Activated naive CD8-positive, alpha-beta T cell treated with anti-CD3 and anti-CD28 coated beads, Interleukin-2, amount 50 U/mL, for 24 hours (primary cell): ENCODE measurements at places on chromosomes 7 and 10.

- no peaks in the 10 kb centered on the region for H3K27me3 ChIP-seq
- peaks cover 4% of the 10 kb centered on the region for H3K4me1 ChIP-seq
- DNase-seq: no peak
- H3K27ac ChIP-seq: no peak overlapping the region
- H3K4me3 ChIP-seq: no peak overlapping the region
These were observed 594.9 kb downstream of the REEP3 start for GRCh38 chr10:64115908-64116643.

- H3K36me3 ChIP-seq: peaks cover 29% of the 10 kb centered on the region
- no peak overlapping the region for H3K27ac ChIP-seq
- no peaks in the 10 kb centered on the region for H3K27me3 ChIP-seq
- DNase-seq: no peak
- no peaks in the 10 kb centered on the region for H3K4me1 ChIP-seq
- H3K4me3 ChIP-seq: no peak overlapping the region
These were observed 83.5 kb upstream of the GNA12 start for GRCh38 chr7:2927592-2927991.

- H3K4me1 ChIP-seq: no peaks in the 10 kb centered on the region
- no peak overlapping the region for H3K4me3 ChIP-seq
- H3K27me3 ChIP-seq: no peaks in the 10 kb centered on the region
- no peak for DNase-seq
- no peak overlapping the region for H3K27ac ChIP-seq
These were observed 147.5 kb downstream of the WDR37 start for GRCh38 chr10:1203704-1204103.

DNA sequence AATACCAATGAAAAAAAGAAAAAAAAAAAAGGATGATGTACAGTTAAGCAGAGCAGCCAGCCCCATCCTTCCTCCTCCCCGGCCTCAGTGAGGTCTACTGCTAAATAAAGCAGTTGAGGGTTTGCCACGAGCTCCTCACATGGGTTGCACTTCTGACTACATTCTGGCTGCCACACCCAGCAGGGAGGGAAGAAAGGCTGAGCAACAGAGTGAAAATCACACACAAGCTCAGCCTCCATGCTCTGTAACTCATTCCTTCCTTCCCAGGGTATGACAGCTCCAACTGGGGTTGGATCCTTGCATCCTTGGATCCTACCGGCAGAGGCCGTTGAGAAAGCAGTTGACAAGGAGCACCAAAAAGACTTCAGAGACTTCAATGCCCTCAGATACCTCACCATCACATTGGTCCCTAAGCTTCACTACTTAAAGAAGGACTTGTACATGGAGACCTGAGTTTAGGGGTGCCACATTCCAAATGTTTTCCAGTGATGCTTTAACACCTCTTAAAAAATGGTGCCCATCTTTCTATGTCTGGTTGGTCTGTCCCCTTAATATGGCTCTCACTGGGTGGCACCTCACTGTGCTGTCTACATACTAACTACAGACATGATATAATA is 52.9 kb upstream of the PIK3CG start:
- H3K4me1 ChIP-seq: peaks cover 9% of the 10 kb centered on the region
- no peak for DNase-seq
- H3K27ac ChIP-seq: no peak overlapping the region
- H3K36me3 ChIP-seq: no peaks in the 10 kb centered on the region

DNA sequence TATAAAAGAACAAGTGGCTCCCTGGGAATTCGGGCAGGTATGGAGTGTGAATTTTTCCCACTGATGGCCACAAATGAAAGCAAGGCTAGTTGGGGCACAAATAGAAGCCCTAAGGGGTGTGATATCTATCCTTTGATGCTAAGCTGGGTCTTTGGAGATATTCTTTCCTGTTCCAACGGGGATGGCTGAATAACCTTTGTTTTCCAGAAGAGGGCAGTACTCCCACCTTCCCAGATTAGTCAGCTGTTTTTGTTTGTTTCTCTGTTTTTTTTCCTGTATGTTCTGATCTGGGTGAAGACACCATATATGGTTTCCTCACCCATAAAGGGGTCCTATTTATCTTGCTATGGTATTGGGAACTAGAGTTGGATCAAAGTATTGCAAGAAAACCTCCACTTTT is 947.7 kb upstream of the SORCS1 start:
- no peaks in the 10 kb centered on the region for H3K4me1 ChIP-seq
- no peaks in the 10 kb centered on the region for H3K27me3 ChIP-seq
- no peaks in the 10 kb centered on the region for H3K36me3 ChIP-seq
- H3K27ac ChIP-seq: no peak overlapping the region

DNA sequence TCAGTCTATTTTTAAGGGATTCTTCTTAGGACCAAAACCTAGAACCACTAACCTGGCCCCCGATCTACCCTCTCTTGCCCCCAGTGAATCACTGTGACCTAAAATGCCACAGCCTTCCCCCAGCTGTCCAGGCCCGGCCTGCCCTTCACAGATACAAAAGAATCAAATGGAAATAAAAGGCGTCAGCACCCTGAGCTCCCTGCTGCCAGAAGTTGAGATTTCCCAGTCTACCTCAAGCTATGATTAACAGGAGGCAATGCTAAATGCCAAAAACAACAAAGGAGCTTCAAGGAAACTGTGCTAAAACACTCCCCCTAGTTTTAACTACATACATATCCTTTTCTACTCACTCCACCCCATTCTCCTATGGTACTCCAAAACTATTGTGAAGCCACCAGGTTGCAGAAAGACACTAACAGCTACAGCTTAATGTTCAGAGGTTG is 67.8 kb downstream of the GSAP start:
- H3K36me3 ChIP-seq: no peaks in the 10 kb centered on the region
- H3K4me3 ChIP-seq: no peak overlapping the region
- no peaks in the 10 kb centered on the region for H3K27me3 ChIP-seq
- no peak for DNase-seq

DNA sequence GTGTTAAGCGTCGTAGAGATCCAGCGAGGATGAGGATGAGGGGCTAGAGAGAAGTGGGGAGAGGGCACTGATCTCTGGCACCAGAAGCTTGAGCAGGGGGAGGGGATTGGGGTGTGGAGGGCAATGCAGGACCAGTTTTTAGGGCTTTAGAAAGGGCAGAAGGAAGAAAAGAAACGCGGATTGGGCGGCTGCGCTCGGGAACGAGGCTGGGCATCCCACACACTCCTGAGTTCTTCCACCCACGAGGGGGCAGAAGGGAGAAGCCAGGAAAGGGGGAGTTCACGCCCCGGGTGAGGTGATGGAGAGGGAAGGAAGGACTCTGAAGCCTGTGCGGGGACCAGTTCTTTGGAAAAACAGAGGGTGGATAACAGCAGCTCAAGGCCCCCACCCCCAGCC is 6.1 kb upstream of the VGF start:
- peaks cover 61% of the 10 kb centered on the region for H3K4me1 ChIP-seq
- no peak overlapping the region for H3K27ac ChIP-seq
- H3K4me3 ChIP-seq: no peak overlapping the region
- H3K27me3 ChIP-seq: peaks cover 86% of the 10 kb centered on the region
- peaks cover 2% of the 10 kb centered on the region for H3K36me3 ChIP-seq
- DNase-seq: no peak

- no peak for DNase-seq
- H3K4me3 ChIP-seq: no peak overlapping the region
- no peak overlapping the region for H3K27ac ChIP-seq
These were observed 52.8 kb upstream of the EEPD1 start for GRCh38 chr7:36100226-36100625.

DNA sequence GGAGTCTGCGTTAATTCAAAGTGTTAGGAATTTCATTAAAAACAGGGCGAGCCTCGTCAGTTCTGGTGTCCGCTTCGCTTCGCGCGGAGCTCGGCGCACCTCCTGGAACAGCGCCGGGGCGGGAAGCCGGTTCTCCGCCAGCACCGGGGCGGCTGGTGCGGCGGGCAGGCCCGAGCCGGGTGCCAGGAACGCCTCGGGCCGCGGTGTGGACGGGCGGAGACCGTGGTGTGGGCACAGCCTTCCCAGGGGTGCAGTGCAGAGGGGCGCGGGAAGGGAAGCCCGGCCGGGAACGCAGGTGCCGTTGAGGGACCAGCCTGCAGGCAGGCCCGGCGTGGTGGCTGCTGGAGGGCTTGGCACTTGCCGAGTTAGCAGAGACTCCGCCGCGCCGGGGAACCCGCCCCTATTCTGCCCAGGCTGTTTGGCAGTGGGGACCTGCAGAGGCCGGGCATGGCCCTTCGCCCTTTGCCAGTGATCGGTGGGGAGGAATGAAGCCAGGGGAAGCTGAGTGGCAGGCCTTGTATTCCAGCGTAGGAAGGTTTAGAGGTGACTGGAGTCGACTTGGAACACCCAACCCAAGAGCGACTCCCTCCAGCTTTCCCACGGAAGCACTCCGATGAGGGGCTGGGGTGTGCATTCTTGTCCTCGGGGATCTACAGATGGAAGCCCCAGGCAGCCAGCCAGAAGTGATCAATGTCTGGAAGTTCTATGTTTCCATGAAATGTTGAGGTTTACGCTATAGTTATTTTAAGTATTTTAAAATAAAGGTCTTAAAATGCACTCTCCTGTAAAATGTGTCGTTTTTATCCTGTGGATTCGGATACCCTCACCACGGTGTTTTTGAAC is 945 bp upstream of the RHEB start:
- H3K27ac ChIP-seq: peak overlapping the region; percentile 96
- peak overlapping the region; percentile 86 for H3K4me3 ChIP-seq
- peaks cover 35% of the 10 kb centered on the region for H3K4me1 ChIP-seq
- peak; percentile 61 for DNase-seq

DNA sequence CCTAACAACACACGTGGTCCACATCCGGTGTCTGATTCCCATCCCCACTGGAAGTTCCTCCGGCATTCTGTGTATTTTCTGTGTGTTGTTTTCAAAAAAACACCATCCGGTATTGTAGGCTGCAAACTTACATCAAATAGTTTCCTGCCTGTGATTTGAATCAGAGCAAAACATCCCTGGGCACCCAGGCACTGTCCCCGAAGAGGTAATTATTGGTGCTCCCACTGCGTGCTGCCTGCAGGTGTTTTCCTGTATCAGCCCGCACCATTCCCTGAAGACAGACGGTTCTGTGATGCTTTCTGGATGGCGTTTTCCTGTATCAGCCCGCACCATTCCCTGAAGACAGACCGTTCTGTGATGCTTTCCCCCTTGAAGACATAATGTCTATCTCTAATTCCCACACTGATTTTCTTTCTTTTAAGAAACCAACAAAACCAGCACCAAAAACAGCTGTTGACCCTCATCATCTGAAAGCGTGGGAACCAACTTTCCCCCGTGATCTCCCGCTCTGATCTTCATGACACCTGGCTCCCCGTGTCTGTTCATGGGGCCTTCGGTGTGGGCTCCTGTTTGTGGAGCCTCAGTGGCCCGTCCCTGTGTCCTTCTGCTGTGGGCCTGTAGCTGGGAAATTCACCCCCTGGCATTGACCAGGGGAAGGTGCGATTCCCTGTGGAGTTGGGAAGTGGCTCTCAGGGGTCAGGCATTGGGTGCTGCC is 205.3 kb downstream of the ADARB2 start:
- H3K4me3 ChIP-seq: no peak overlapping the region
- DNase-seq: no peak
- no peak overlapping the region for H3K27ac ChIP-seq
- H3K4me1 ChIP-seq: no peaks in the 10 kb centered on the region
- H3K36me3 ChIP-seq: no peaks in the 10 kb centered on the region
- H3K27me3 ChIP-seq: peaks cover 14% of the 10 kb centered on the region

GRCh38 chr10:85602713-85603112 is 763.9 kb downstream of the GRID1 start:
- H3K36me3 ChIP-seq: no peaks in the 10 kb centered on the region
- H3K27me3 ChIP-seq: no peaks in the 10 kb centered on the region
- peaks cover 2% of the 10 kb centered on the region for H3K4me1 ChIP-seq
- no peak for DNase-seq
- no peak overlapping the region for H3K27ac ChIP-seq

DNA sequence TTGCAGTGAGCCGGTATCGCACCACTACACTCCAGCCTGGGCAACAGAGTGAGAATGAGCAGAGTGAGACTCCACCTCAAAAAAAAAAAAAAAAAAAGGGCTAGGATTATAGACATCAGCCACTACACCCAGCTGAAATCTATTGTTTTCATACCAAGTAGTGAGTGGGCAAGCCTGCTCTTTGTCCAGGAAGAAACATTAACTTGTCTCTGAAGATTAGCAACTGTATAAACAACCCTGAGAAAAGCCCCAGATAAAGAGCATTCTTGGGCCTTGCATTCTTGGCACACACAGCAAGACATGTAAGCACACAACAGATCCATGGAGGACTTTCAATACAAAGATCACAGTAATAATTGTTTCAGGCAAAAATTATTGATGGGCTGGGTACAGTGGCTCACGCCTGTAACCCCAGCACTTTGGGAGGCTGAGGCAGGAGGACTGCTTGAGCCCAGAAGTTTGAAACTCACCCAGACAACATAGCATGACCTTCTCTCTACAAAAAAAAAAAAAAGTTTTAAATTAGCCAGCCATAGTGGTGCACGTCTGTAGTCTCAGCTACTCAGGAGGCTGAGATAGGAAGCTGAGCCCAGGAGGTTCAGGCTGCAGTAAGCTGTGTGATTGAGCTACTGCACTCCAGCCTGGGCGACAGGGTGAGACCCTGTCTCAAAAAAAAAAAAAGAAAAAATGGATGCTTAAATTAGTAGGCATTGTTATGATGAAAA is 4.4 kb downstream of the PSPH start:
- no peak overlapping the region for H3K4me3 ChIP-seq
- peaks cover 14% of the 10 kb centered on the region for H3K4me1 ChIP-seq
- H3K27ac ChIP-seq: no peak overlapping the region

DNA sequence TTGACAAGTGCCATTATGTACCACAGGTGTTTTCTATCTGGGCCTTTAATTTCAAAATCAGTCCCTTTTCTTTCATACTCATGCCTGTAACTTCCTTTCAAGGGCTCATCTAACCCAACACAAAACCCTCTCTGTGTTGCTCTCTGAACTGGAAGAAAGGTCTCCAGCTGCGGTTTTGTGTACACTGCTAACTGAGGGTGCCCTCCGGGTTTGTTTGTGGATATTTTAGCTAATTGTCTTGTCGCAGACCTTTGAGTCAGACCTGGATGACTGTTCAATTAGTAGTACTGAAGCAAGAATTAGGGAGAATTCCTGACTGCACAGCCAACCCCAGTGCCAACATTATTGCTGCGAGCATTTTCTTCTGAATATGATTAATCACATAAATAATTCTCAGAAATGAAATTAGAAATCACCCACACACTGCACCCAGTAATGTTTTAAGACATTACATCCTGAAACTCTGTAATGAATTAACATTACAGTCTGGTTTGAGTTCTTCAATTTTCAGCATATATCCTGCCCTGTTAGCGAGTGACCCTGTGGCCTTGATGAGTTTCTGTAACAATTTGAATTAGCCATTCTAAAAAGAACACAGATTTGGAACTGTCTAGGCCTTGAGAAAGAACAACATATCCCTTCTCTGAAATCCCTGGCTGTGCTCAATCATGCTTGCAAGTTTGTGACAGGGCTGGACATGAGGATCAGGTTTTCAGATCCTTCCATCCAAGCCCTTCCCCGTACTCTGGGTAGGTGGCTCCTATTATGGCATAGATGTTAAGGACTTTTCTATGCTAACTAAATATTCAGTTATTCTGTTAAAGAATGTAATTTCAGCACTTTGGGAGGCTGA is 460.1 kb downstream of the PLXDC2 start:
- H3K4me3 ChIP-seq: no peak overlapping the region
- no peak for DNase-seq
- no peak overlapping the region for H3K27ac ChIP-seq
- H3K4me1 ChIP-seq: no peaks in the 10 kb centered on the region
- H3K36me3 ChIP-seq: no peaks in the 10 kb centered on the region
